ENCODE measurements at places on chromosomes 6 and 20. TPM values are rescaled to one million over a fixed set of nuclear protein-coding genes. Genes with fewer than 3 reads are reported as not detected.
A peak's percentile ranks its signal among the peaks of the same experiment; 100 is the strongest.

DNA sequence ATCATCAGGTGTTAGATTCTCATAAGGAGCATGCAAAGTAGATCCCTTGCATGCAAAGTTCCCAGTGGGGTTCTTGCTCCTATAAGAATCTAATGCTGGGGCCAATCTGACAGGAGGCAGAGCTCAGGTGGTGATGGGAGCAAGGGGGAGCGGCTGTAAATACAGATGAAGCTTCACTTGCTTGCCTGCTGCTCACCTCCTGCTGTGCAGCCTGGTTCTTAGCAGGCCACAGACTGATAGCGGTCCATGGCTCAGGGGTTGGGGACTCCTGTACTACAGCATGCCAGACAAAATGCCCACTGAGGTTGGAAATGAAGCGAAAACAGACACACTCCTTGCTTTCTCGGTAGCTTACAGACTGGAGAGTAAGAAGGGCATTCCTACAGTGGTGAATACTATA is 386.8 kb downstream of the PLCB1 start:
- no peaks in the 10 kb centered on the region for H3K36me3 ChIP-seq
- no peaks in the 10 kb centered on the region for H3K4me1 ChIP-seq
- no peak overlapping the region for H3K4me3 ChIP-seq
- no peak for DNase-seq
- H3K27me3 ChIP-seq = no peaks in the 10 kb centered on the region

DNA sequence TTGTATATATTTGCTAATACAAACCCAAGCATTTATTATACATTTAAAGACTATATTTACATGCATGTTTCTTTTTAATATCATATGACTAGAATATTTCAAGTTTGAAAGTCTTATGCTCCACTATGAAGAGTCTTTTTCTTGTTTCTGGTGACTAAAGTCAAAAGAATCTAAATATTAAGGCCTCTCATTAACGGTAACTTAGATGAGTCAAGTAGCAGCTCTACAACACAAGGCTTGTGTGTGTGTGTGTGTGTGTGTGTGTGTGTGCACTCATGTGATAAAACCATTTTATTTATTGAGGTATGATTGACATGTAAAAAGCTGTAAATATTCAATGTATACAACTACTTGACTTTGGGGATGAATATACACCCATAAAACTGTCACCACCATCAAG is 275.6 kb downstream of the TFAP2B start:
- no peaks in the 10 kb centered on the region for H3K36me3 ChIP-seq
- H3K4me1 ChIP-seq = no peaks in the 10 kb centered on the region
- no peak overlapping the region for H3K4me3 ChIP-seq
- H3K27me3 ChIP-seq = no peaks in the 10 kb centered on the region

DNA sequence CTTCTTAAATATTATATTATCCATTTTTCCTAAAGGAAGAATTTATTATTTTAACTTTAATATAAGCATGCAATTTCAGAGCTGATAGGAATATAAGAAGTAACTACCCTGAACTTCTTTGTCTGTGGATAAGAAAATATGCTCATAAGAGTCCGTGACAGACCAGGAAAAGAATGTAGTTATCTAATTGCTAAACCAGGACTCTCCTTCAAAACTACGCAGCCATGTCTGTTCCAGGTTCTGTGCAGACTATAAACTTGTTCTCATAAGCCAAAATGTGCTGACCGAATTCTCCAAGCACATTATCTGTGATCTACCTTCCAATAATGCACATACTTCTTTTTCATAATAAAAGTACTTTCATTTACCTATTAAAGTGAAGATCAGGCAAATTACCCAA is 116.5 kb downstream of the TRDN start:
- no peaks in the 10 kb centered on the region for H3K27me3 ChIP-seq
- peak overlapping the region; percentile 66 for H3K27ac ChIP-seq
- H3K4me3 ChIP-seq = no peak overlapping the region
- DNase-seq = no peak

DNA sequence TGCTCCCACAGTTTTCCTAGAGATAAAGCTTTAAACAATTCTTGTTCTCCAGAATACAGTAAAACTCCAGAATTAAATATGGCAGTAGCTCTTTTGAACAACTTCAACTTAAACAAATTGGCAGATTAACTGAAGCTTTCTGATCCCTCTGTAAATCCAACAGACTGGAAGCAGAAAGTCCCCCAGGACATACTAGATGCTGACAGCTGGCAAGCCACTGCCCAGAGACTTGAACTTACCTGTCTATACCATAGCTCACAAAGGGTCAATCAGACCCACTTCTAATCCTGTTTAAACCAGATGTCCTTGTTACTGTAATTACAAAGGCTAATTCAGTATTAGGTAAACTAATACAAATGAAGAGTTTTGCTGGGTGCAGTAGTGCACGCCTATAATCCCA is 12.3 kb downstream of the GPLD1 start:
- H3K36me3 ChIP-seq = no peaks in the 10 kb centered on the region
- no peaks in the 10 kb centered on the region for H3K27me3 ChIP-seq
- no peak overlapping the region for H3K27ac ChIP-seq
- H3K4me1 ChIP-seq = no peaks in the 10 kb centered on the region

DNA sequence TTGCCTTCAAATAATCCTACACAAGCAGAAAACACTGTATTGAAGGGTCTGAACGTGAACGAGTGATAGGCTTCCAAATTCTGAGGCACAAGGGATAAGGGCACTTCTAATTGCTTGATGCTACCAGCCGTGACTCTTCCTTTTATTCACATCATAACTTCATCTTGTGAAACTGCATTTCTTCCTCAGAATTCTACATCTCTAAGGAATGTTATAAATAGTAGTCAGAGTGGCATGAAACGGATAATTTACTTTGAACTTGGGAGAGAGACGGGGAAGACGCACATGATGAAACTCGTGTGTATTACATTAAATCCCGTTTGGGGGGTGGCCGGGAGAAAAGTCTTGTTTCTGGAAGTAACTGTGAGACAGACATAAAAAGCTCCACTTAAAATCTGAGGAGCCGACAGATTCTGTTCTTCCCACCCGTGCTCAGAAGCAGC is 754 bp downstream of the HDDC2 start:
- H3K4me1 ChIP-seq = peaks cover 44% of the 10 kb centered on the region
- peak overlapping the region; percentile 76 for H3K4me3 ChIP-seq
- peaks cover 9% of the 10 kb centered on the region for H3K36me3 ChIP-seq

Gene SLC25A27
- total RNA-seq = 13.6 TPM

Gene SLC22A2
- total RNA-seq = not detected

Gene BPI
- 0.21 TPM for total RNA-seq

Data from heart right ventricle (tissue), 16 donors.